DND-41 (cell line): ENCODE measurements at places on chromosomes 5 and 9.

DNA sequence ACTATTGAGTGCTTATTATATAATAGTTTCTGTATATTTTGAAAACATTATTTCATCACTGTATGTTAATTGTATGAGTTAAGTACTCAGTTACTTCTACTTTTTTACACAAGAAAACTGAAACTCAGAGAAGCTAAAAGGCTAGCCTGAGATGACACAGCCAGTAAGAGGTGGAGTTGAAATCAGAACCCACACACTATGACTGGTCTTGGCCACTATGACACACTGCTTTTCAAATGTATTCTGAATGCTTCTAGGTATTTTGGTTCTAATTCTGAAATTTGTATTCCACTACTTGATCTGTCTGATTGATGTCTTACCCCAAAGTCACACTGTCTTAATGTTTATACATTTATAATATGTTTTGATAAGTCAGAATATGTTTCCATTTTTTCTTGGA, 181.8 kb downstream of the ZDHHC21 start:
- H3K27ac ChIP-seq = no peak overlapping the region
- DNase-seq = no peak
- H3K4me1 ChIP-seq = no peaks in the 10 kb centered on the region

- no peak for DNase-seq
- no peak overlapping the region for H3K4me3 ChIP-seq
- no peak overlapping the region for H3K27ac ChIP-seq
- no peaks in the 10 kb centered on the region for H3K27me3 ChIP-seq
- no peaks in the 10 kb centered on the region for H3K36me3 ChIP-seq
- no peaks in the 10 kb centered on the region for H3K4me1 ChIP-seq
Observed at GRCh38 chr9:134493461-134494272, 147.9 kb upstream of the COL5A1 start.

GRCh38 chr9:36056896-36057295, 20.2 kb downstream of the RECK start:
- no peaks in the 10 kb centered on the region for H3K4me1 ChIP-seq
- H3K36me3 ChIP-seq = no peaks in the 10 kb centered on the region; the same call in 1 of the 2 replicates
- H3K27ac ChIP-seq = no peak overlapping the region

GRCh38 chr5:6905883-6906282, 192.7 kb downstream of the TENT4A start:
- no peaks in the 10 kb centered on the region for H3K36me3 ChIP-seq
- no peaks in the 10 kb centered on the region for H3K4me1 ChIP-seq
- no peak for DNase-seq
- no peak overlapping the region for H3K27ac ChIP-seq
- H3K27me3 ChIP-seq = no peaks in the 10 kb centered on the region

DNA sequence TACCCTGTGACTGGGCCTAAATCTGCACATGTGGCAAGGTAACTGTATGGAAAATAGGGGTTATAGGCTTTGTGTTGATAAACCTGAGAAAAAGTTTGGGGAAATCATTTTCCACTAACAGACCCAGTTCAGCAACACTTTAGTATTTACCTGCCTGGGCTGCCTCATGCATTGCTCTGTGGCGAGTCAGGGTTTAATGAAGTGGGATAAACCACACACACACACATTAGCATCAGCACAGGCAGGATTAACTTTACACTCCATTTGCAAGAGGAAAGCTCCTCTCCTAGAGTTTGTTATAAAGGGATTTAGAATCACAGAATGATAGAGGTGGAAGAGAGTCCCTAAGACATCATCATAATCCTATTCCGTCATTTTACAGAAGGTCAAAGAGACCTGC, 20.0 kb upstream of the ZCCHC7 start:
- H3K4me1 ChIP-seq = no peaks in the 10 kb centered on the region
- H3K27ac ChIP-seq = no peak overlapping the region
- no peak for DNase-seq
- H3K27me3 ChIP-seq = no peaks in the 10 kb centered on the region
- H3K36me3 ChIP-seq = no peaks in the 10 kb centered on the region

- no peaks in the 10 kb centered on the region for H3K27me3 ChIP-seq
- H3K4me3 ChIP-seq = no peak overlapping the region
- H3K27ac ChIP-seq = no peak overlapping the region
- no peaks in the 10 kb centered on the region for H3K36me3 ChIP-seq
Observed at GRCh38 chr5:165185716-165186115, 1680.3 kb downstream of the MAT2B start.

DNA sequence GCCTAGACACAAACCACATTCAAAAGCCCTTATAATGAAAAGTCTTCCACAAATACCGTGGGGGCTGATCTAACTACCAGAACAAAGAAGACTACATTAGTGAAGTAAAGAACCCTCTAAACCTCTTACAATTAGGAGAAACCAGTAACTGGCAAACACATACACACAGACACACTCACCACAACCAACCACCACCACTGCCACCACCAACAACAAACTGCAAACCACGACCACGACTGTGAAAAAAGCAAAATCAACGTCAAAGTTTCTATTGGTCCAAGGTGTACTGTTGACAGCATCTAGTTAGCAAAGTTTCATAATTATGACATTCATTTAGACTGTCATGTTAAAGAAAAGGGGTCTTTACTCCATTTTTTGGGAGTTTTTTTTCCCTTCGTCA, 2.7 kb downstream of the CDO1 start:
- H3K36me3 ChIP-seq = no peaks in the 10 kb centered on the region
- DNase-seq = peak; percentile 9
- no peaks in the 10 kb centered on the region for H3K4me1 ChIP-seq
- H3K27me3 ChIP-seq = peaks cover 2% of the 10 kb centered on the region
- H3K27ac ChIP-seq = no peak overlapping the region

GRCh38 chr5:16313761-16314160, 134.2 kb upstream of the MARCHF11 start:
- no peak for DNase-seq
- H3K36me3 ChIP-seq = no peaks in the 10 kb centered on the region

DNA sequence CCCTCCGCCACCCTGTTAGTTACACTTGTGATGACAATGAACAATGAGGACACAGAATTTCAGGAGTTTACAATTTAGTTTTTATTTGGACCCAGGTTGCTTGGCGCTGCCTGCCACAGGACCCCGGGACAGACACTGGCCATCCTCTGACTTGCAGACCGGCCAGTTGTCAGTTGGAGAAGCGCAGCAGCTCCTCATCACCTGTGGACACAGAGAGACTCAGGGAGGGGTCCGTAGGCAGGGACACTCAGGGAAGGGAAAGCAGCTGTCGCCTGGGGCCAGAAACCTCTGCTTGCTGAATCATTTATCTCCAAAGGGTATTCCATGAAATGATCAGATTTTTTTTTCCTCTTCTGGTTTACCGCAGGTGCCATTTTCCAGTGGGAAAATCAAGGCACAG, 18.0 kb downstream of the AMBP start:
- no peak overlapping the region for H3K4me3 ChIP-seq
- no peaks in the 10 kb centered on the region for H3K36me3 ChIP-seq
- no peaks in the 10 kb centered on the region for H3K4me1 ChIP-seq
- no peak overlapping the region for H3K27ac ChIP-seq

DNA sequence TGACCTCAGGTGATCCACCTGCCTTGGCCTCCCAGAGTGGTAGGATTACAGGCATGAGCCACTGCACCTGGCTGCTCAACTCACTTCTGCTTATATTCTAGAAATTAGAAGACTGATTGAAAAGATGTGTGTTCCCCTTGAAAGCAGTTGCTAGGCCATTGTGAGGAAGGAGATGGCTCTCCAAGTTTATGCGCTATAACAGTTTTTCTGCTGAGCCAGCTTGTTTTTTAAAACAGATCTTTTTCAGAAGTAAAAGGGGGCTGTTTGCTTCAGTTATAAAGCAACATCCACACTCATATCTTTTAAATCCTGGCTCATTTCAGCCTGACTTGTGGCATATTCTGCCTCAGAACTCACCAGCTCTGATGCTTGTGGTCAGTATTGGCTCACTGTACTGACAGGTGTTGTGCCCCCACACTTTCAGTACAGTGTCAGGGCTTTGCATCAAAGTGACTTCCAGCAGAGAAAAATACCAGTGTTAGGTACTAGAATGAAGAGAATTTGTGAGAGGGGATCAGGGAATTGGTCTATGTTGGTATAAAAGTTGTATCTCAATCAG, 49.4 kb downstream of the NUP214 start:
- peaks cover 63% of the 10 kb centered on the region for H3K36me3 ChIP-seq
- H3K27ac ChIP-seq = no peak overlapping the region
- H3K4me3 ChIP-seq = no peak overlapping the region
- no peaks in the 10 kb centered on the region for H3K4me1 ChIP-seq
- H3K27me3 ChIP-seq = no peaks in the 10 kb centered on the region

DNA sequence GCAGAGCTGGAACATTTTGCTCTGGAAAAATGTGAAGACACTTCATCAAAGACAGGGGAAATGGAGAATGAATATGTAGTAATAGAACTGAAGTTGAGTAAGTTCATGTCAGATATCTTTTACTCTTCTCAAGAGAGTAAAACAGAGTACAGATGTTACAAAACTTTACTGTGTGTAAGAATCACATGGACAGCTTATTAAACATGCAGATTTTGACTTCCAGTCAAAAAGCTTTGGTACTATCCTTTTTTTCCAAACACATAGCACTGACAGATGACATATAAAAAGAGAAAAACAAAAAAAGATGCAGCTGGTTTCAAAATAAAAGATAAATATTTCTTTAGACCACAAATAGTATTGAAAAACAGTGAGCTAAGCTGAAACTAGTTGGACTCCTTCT, 115.4 kb downstream of the FBN2 start:
- no peaks in the 10 kb centered on the region for H3K36me3 ChIP-seq
- H3K27me3 ChIP-seq = no peaks in the 10 kb centered on the region
- DNase-seq = no peak
- H3K4me1 ChIP-seq = no peaks in the 10 kb centered on the region
- no peak overlapping the region for H3K4me3 ChIP-seq
- no peak overlapping the region for H3K27ac ChIP-seq

DNA sequence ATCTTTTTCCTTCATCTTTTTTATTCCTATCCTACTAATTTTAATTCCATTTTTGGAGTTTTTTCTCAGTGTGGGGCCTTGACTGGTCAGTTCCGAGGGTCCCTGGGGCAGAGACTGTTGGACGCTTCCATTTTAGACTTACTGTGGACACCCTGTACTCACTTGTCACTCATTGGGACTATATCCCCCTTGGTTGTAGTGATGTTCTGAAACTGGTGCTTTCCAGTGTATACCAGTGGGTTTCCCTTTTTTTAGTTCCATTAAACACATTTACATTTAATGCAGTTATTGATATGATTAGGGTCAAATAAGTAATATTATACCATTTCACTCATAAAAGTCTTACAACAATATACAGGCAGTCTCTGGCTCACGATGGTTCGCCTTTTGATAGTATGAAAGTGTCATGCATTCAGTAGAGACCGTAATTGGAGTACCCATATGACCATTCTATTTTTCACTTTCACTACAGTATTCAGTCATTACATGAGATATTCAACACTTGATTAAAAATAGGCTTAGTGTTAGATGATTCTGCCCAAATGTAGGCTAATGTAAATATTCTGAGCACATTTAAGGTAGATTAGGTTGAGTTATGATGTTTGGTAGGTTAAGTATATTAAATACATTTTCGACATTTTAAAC, 46.0 kb downstream of the CNOT6 start:
- no peaks in the 10 kb centered on the region for H3K4me1 ChIP-seq
- peaks cover 67% of the 10 kb centered on the region for H3K36me3 ChIP-seq
- no peak overlapping the region for H3K4me3 ChIP-seq
- no peaks in the 10 kb centered on the region for H3K27me3 ChIP-seq

DNA sequence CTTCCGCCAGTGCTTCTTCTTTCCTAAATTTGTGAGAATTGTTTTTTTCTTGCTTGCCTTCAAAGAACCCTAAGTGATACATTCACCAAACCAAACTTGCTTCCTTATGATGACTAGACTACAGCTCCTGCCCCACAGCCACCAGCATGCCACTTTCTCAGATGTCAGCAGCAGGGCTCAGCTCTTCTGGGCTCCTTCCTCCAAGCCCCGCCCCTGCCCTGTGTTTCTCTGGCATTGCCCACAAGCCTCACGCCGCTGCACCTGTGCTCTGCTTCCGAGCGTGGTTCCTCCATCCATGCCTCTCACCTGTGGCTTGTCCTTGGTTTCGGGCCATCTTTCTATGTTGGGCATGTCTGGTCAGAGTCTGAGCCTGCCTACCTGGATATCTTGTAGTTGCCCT, 10.6 kb downstream of the UNC5A start:
- H3K4me3 ChIP-seq = no peak overlapping the region
- DNase-seq = no peak

GRCh38 chr9:16407617-16408016, 462.9 kb downstream of the BNC2 start:
- no peaks in the 10 kb centered on the region for H3K27me3 ChIP-seq
- no peaks in the 10 kb centered on the region for H3K4me1 ChIP-seq
- H3K4me3 ChIP-seq = no peak overlapping the region
- no peak for DNase-seq
- no peak overlapping the region for H3K27ac ChIP-seq
- H3K36me3 ChIP-seq = no peaks in the 10 kb centered on the region

DNA sequence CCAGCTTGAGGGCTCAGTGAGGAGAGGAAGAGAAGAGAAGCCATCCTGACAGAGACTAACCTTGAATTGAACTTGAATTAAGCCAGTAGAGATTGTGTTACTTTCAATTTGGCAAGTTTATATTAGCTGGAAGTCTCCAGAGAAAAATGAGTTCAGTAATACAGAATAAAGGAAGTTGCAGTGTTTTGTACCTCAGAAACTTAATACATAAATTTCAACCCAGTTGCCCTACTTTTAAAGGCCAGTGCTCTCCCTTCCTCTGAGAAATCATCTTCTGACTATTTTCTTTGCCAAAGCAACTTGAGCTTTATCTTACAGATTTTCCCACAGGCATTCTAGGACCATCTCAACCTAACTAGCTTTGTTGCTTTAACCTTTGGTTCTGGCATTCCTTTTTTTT, 231.0 kb upstream of the GAS1 start:
- H3K27me3 ChIP-seq = no peaks in the 10 kb centered on the region
- no peaks in the 10 kb centered on the region for H3K4me1 ChIP-seq
- no peak overlapping the region for H3K4me3 ChIP-seq
- no peak for DNase-seq

DNA sequence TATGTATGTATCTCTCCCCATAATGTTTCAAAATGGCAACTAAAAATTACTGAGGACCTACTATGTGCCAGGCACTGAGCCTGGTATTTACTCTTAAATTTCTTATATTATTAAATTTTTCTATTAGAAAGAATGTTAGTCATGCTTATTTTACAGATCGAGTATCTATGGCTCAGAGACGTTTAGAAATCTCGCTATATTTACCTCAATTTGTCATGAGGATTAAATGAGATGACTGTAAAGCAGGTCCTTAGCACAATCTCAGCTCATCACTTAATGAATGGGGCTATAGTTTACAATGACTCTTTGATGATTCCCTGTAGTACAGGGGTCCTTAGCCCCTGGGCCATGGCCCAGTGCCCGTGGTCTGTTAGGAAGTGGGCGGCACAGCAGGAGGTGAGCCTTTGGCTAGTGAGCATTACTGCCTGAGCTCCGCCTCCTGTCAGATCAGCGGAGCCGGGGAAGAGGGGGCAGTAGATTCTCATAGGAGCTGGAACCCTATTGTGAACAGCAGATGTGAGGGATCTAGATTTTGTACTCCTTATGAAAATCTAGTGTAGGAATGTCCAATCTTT, 15.5 kb downstream of the ENC1 start:
- H3K27ac ChIP-seq = no peak overlapping the region
- H3K36me3 ChIP-seq = no peaks in the 10 kb centered on the region
- H3K4me1 ChIP-seq = no peaks in the 10 kb centered on the region
- no peak for DNase-seq
- no peak overlapping the region for H3K4me3 ChIP-seq
- H3K27me3 ChIP-seq = peaks cover 3% of the 10 kb centered on the region
